ENCODE measurements at places on chromosomes 2 and 18.
A peak's percentile ranks its signal among the peaks of the same experiment; 100 is the strongest.

DNA sequence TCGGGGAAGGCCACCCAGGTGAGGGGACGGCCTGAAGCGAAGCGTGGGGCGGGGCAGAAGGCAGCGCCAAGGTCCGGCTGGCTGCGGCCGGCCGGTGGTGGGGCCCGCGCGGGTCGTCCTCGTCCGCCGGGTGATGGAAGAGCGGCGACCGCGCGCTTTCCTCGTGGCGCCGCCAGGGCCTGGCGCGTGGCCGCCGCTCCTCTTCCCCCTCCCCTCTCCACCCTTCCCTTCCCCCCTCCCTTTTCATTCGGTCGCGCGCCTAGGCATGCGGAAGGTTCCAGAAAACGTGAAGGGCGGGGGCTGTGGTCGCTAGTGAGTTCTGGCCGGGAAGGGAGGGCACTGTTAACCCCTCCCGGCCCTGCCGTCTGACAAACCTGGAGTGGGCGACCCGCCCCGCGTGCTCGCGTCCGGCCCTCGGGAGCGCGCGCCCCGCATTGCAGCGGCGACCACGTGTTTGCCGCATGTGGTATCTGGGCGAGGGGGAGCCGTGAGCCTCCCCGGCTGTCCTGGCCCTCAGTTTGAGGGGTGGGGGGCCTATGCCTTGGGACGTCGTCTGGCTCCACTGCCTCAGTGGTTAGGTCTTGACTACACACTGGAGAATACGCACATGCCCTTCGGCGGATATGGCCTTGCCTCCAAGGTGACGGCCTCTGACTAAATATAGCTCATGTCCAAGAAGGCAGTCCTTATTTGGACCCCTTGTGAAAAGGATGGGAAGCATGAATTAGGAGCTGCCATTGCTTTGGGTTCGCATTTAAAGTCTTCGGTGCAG is 579 bp downstream of the MAT2A start:
- peak; percentile 68 for DNase-seq

- DNase-seq, result no peak
Measured at GRCh38 chr2:69939722-69940121, 21.7 kb downstream of the ASPRV1 start.

- no peak for DNase-seq
Measured at GRCh38 chr2:33153008-33153407, 206.3 kb downstream of the LTBP1 start.

- DNase-seq, result no peak
Measured at GRCh38 chr2:205726506-205726905, 44.2 kb downstream of the NRP2 start.

DNA sequence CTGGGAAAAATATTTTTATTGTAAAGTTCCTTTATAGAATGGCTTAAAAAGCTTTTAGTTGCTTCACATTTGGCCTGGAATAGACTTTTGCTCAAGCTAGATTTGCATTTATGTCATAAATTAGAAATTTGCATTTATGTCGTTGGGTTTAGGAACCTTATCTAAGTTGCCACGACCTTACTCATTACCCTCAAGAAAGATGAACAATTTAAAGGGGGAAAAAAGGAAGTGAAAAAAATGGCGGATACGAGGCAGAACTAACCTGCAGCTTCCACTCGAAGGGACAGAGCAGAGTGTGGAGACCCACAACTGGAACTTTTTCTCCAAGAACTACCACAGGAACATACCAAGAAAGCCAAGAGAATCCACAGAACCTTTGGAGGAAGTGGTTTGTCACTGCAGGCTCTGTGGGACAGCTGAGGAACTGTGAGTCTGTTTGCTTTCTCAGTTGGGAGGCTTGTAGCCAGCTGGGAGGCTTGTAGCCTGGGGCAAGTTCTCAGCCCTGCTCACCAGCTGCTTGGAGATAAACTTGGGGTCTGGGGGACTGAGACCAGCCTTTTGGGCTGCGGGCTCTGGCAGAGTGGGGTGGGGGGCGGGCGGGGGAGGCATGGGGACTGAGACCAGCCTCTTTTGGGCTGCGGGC is 349.9 kb upstream of the MEIS1 start:
- DNase-seq, result no peak

DNA sequence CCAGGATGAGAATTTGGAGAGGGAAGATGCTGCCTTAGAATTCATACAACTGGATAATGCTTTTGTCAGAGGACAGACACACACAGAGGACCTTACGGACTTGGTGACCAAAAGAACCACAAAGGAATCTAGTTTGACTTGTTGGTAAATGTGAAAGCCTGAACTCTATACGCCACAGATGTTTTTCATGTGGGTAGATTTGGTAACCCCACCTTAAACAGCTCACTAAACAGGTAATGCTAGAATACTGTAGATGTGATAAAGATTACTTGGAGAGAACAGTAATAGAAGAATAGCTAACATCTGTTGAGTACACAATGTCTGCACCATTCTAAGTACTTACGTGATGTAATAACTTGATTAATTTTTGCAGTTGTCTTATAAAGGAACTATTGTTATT is 24.1 kb downstream of the ANXA4 start:
- no peak for DNase-seq

- DNase-seq, result no peak
Measured at GRCh38 chr2:113724010-113724409, 32.4 kb downstream of the SLC35F5 start.

DNA sequence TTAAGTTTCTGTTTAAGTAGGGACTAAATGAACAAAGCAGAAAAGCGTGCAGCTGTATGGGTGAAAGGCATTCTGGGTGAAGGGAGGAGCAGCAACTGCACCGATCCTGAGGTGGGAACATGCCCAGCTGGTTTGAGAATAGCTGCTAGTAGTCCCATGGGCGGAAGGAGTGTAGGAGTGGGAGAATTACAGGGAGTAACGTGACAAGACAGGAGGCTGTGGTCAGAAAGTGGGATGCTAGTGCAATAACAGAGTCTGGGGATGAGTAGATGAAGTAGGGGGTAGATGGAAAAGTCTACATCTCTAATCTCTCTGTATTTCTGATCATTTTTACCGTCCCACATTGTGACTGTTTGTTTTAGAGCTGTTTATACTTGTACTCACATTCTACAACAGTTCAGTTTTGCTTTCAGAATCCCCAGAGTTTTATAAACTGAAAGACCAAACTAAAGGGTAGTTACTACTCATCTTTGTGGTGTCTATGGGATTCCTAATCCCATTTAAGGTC is 118.9 kb downstream of the LCLAT1 start:
- no peak for DNase-seq

DNA sequence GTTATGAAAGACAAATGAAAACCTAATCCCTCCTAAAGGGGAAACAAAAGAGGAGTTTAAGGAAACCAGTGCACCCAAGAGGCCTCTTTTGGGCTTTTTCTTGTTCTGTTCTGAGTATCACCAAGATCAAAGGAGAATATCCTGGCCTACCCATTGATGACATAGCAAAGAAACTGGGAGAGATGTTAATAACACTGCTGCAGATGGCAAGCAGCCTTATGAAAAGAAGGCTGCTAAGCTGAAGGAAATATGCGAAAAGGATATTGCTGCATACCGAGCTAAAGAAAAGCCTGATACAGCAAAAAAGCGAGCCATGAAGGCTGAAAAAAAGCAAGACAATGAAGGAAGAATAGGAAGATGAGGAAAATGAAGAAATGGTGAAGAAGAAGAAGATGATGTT is 23.6 kb upstream of the STAT4 start:
- no peak for DNase-seq

- no peak for DNase-seq
Measured at GRCh38 chr2:10324095-10324832, 21.6 kb downstream of the HPCAL1 start.

DNA sequence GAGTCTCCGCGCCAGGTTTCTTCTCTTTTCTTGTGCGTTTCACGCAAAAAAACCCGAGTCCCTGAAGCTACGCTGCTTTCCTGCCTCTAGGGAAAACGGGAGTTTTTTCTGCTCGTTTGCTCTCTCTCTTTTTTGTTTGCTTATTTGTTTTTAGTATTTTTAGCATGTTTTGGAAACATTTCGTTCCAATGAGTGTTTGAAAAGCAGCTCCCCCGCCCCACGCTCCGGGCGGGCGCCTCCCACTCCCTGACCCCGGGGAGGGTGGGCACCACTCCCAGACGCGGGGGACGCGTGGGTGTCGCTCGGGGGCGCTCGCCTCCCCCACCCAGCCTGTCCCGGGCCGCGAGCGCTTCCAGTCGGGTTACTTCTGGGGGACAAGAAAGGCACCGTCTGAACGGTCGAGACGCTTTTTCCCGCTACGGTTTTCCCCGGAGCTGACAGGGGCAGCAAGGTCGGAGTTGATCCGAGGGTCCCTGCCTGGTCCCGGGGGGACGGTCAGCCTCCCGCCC is 446 bp upstream of the EFHD1 start:
- DNase-seq, result no peak

DNA sequence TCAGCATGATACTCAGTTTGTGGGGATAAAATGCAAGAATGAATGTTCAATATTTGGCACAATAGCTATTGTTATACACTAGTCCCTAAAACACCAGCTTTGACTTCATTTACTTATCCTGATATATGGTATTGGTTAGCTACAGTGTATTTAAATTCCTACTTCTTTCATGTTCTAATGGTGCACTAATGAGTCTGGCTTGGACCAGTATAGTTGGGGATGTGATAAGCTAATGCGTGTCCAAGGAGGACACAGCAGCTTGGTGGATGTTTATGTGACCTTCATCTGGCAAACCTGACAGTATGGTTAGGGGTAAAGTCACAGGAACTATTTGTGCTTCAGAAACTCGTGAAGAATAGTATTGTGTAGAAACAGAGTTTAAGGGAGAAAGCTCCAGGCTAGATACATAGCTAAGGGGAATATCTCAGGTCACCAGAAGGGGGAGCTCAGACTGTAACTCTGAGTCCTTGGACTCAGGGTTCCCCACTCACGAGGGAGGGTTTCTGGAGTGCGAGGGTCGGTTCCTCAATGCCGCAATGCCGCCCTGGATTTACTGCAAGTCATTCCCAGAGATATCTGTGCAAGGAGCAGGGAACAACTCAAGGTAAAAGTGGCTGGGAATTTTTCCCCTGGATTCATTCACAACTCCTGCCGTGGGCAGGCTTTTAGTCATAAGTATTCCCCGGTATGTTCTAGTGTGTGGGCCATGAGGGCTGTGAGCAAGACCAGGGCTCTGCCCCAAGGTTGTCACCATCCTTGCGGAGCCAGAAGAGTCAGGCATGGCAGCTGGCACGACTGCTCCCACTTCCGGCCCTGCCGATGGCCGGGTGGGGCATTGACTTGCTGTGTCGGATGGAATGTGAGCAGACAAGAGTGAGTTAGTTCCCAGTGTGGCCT is 14.5 kb downstream of the IL1R2 start:
- no peak for DNase-seq

- DNase-seq, result no peak
Measured at GRCh38 chr18:9760641-9761040, 52.5 kb downstream of the RAB31 start.

DNA sequence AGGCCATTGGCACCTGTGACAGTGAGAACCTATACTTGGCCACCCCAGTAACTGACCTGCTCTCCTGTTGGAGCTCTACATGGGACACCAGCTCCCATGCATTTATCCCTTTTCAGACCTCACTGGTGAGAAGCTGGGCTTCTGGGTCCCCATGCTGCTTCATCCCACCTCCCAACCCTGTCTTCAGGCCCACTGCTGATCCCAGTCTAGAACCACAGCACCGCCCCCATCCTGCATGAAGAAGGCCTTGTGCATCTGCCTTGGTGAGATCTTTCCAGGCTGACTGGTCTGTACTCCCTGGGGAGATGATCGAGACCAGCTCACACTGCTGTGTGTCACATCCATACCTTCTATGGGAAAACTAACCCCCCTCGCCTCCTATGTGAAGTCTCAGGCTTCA is 22.7 kb downstream of the TTC32 start:
- DNase-seq, result no peak

- DNase-seq, result no peak
Measured at GRCh38 chr2:136167721-136168475, 49.9 kb upstream of the CXCR4 start.

GRCh38 chr2:12076810-12077209 is 330.4 kb downstream of the LPIN1 start:
- no peak for DNase-seq

DNA sequence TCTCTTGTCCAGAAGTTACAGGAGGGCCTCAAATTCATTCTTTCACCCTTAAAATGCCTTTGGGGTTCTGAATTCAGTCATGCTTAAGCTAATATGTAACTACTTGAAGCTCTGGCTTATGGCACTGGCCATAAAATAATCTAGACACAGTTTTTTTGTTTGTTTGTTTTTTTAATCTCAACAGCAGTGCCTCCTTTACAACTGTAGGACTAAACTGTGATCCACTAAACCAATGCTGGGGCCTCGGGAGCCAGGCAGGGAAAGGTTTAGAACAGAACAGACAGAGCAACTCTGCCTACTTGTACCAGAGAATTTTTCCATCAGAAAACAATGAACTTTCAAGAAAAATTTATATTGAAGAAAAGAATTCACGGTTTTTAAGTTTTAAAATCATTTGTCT is 1.7 kb downstream of the STAM2 start:
- no peak for DNase-seq

DNA sequence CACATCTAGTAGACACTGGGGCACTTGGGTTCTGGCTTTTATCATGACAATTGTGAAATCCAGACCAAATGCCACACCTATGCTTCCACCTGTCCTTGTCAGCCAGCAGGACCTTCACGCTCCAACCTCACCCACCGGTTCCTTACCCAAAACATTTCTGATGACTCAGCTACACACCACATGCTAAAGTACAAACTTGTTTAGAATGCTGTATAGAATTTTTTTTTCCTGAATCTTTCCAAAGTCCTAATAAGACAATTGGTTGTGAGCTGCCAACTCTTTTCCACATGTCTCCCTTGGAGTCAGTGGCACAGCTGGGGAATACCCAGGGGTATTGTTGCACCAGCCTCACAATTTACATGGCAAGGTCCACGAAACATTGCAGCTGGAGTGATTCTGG is 75.5 kb upstream of the LPIN2 start:
- no peak for DNase-seq

GRCh38 chr2:85750587-85751575 is 2.9 kb upstream of the ATOH8 start:
- DNase-seq, result peak; percentile 42

- DNase-seq, result no peak
Measured at GRCh38 chr18:57891707-57892391, 88.7 kb upstream of the ATP8B1 start.

DNA sequence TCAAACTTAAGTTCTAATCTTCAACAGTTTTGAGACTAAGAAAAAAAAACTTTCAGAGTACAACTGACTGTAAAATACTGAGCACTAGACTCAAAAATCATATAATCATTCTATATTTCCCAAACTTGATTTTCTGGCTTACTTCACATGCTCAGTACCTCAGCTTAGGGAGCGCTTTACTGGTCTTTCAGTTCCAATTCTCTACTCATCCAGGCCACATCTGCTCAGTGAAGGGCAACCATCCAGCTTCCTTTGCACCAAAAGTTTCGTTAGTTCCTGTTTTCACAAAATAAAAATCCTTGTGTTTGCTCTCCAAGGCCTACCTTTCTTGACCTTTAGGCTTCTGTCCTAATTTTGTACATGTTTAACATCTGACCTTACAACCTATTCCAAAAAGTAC is 287.6 kb upstream of the LRRTM1 start:
- DNase-seq, result no peak

DNA sequence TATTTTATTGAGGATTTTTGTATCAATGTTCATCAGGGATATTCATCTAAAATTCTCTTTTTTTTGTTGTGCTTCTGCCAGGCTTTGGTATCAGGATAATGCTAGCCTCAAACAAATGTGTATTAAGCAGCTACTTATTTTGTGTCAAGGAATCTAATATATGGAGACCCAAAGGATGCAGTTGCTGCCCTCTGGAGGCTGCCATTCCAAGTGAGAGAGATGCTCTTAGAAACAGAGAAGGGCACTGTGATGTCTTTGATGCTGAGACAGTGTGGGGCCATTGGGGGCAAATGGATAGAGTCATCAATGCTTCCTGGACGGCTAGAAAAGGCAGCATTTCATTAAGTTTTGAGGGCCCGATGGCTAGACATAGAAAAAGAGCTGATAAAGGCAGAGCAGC is 292.6 kb downstream of the SETBP1 start:
- no peak for DNase-seq
